Right hindlimb (tissue), 1 donor: ENCODE measurements at places on chromosomes 16 and 17.
A peak's percentile ranks its signal among the peaks of the same experiment; 100 is the strongest.

GRCh38 chr17:41352597-41353366 is 2.2 kb upstream of the KRT33A start:
- no peak for DNase-seq

- no peak for DNase-seq
Measured at GRCh38 chr16:75413951-75414350, 19.4 kb downstream of the CFDP1 start.

DNA sequence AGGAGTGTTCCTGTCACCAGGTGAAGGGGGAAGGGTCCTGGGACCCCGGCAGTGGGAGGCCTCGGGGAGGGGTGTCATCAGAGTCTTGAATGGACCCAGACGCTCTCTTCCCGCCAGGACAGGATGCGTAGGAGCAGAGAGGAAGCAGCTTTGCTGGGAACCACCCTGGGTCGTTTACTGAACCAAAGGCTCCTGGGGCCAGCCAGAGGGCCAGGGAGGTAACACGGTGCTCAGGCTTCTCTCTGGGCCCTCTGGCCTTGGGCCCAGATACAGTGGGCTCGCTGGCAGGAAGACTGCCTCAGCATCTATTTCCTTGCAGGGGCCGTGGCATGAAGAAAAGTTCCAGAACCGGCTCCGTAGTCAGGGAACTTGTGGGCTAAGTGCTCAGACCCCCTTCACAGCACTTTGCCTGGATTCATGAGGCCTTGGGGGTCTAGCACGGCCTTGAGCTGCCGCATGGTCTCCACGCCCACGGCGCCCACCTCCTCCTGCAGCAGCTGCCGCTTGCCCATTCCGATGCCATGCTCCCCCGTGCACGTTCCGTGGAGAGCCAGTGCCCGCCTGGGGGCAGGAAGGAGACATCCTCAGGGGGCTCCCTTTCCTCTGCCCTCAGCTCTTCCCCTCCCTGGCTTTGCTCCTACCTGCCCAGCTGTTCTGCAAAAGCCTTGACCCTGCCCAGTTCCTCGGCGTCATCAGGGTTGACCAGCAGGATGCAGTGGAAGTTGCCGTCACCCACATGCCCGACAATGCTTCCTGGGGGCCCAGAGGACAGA is 4.4 kb downstream of the LDHD start:
- DNase-seq, result no peak

DNA sequence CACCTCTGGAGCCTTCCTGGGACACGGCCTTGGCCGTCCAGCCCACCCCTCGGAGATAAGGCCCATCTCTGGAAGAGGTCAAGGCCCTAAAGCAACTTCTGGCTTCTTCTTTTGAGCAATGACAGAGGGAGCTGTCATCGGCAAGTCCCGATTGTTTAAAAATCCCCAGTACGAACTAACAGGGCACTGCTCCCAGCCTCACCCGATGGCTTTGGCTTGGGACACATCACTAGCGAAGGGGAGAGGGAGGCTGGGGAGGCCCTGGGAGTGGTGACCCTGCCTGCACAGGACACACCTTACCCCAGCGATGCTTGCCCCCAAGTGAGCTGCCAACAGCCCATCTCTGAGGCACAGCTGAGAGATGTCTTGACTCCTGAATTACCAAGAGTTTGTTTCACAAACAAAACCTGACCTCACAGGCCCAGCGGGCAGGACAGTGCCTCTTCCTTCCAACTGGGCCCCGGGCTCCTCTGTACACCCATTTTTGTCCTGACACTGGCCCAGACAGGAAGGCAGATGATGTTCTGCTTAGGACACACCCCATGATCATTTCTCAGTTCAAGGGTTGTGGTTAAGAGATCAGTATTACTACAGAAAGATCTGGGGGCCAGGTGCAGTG is 4.8 kb downstream of the SYNGR2 start:
- DNase-seq, result no peak

- DNase-seq, result no peak
Measured at GRCh38 chr16:72921106-72921505, 126.8 kb downstream of the ZFHX3 start.

DNA sequence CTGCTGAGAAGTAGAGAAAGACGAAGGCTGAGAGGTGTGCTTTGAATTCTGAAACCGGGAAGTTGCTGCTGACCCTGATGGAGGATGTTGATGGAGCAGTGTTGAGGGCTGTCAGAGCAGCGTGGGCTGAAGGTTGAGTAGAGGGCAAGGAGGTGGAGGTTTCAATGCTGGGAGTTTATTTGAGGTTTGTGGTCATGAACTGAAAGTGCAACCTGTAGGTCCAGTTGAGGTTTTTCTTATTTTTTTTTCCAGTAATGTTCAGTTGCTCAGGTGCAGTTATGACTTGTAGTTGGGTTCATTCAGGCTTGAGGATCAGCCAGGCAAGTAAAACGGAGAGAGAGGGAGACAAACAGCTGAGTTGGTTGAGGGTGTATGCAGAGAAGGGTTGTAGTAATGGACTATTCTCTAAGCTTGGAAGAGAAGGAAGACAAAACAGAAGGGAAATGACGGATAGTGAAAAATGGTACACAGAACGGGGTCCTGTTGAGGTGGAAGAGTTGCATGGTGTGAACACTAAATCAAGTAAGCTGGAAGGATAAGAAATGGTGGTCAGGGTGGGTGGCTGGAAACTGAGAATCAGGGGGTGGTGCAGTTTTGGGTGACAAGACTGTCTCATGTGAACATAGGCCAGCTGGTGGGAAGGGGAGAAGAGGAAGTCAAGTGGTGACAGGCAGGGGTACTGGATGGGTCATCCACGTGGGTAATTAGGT is 8.7 kb upstream of the UBE2G1 start:
- no peak for DNase-seq

GRCh38 chr17:36687736-36688135 is 86.4 kb downstream of the MRM1 start:
- no peak for DNase-seq

DNA sequence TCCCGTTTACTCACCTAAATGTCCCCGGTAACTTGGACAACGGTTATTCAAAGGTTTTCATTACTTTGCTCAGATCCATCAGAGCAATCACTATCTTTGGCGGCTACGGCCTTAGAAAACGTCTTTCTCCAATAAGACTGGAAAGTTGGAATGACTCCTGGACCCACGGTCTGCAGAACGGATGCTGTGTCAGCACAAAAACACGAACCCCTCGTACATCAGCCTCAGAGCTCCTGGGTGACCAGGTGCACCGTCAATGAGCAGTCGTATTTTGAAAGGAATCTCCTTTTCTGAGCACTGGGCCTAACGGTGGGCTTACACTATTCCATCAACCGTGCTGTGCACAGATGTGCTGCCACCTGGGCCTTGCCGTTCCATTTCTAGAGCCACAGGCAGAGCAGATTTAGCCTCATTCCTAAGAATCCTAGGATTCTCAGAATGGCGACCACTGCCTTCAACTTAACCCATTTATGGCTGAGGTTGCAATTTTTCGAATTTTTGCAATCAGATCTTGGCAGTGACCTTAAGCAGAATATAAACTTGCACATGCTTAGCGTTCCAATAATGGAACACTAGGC is 110.8 kb upstream of the ZNF750 start:
- no peak for DNase-seq

GRCh38 chr16:86791287-86792035 is 213.1 kb downstream of the FOXL1 start:
- DNase-seq, result no peak

- peak; percentile 91 for DNase-seq
Measured at GRCh38 chr16:85610446-85611193, 2.5 kb upstream of the GSE1 start.

DNA sequence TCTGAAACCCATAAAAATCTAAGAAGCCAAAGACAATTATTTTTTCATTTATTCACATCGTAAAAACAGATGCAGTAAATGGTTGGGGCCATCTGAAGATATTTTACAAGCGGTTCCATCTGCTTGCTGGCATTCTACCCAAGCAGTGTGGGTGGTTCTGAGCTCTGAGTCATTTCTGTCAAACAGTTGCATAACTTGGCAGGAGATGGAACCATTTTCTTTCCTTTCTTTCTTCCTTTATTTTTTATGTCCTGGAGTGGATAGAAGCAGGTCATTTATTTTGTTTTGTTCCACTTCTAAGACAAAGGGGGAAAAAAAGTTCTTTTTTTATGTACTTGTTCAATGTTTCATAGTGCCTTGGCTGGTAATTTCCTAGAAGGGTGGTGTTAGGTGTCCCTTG is 1151.9 kb upstream of the GOT2 start:
- DNase-seq, result peak; percentile 83

DNA sequence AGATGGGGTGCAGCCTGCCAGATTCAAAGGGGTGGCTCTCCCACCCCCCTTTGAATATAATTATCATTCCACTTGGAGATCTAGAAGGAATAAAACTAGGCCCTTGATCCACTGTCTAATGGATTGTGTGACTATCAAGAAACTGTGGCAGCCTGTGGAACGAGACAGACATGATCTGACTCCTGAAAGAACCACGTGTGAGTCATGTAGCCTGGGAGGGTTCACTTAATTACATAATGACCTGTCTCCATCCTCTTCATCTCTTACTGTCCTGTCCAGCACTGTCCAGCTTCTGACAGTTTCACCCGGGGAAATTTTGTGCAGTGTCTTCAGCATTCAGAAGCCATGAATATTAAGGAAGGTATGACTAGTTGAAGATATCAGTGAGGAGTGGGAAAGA is 43.3 kb upstream of the CDH13 start:
- DNase-seq, result no peak

GRCh38 chr17:54177606-54178308 is 355.0 kb downstream of the KIF2B start:
- DNase-seq, result no peak

DNA sequence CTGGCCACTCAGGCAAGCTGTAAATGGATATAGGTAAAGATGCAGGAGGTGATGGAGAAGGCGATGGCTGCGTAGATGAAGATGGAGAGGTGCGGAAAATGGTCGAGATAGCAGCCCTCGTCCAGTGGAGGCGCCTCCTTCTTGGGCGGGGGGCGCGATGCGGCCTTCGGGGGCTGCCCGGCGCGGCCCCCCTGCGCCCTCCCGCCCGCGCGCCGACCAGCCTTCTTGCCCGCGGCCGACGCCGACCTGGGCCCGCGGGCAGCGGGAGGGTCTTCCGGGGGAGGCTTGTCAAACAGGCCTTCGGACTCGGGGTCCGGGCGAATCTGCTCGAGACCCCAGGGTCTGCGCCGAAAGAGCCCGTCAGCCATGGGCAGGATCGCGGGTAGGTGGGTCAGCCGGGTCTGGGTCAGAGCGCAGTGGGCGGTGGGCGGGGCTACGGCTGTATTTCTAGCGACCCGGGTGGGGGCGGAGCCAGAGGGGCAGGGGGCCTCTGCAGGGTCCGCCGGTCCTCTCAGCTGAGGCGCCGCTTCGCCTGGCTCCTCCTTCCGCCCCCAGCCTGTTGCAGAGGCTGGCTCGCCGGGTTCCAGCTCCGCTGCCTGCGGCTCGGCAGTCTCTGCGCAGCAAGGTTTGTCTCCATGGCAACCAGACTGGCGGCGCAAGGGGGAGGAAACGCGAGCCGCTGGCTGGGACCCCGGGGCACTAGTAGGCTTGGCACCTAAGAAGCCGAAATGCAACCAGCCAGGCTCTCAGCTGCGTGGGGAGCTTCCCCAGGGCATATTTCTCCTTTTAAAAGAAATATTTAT is 14.4 kb downstream of the MIS12 start:
- peak; percentile 97 for DNase-seq

- no peak for DNase-seq
Measured at GRCh38 chr16:67951485-67951884, 7.6 kb upstream of the LCAT start.

- no peak for DNase-seq
Measured at GRCh38 chr17:50527949-50528474, 4.5 kb upstream of the EPN3 start.

DNA sequence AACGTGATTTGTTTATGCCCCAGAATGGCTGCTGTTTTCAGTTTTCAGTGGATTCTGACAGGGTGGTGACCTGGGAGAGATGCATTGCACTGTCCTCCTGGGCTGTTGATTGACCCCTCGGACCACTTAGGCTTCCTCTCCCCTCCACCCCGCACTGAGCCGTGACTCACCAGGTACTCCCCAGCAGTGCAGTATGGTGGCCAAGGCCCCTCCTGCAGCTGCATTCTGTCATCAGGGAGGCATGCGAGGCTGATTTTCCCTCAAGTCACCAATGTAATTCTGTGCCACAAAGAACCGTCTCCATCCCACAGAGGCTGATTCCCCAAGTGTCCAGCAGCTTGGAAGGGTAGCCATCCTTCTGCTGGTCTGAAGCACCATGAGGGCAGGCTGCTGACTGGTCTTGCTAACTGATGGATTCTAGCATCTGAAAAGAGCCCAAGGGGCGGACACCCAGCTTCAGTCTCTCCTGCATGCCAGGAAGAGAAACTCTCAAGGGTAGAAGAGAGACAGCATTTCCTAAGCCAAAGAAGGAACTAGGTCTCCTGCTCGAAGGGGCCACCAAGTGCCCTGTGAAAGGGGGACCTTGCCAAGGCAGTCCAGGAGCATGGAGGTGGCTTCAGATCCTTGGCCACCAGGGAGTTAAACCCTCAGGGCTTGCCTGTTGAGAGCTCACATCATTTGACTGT is 148.1 kb downstream of the SOCS1 start:
- no peak for DNase-seq

GRCh38 chr16:3129137-3130131 is 5.4 kb upstream of the ZNF213 start:
- DNase-seq, result peak; percentile 82
